ENCODE measurements at places on chromosomes 4 and X. TPM values are rescaled to one million over a fixed set of nuclear protein-coding genes. Genes with fewer than 3 reads are reported as not detected.

The UGT2A3 gene
- not detected for total RNA-seq

The RTL5 gene
- 0.25 TPM for total RNA-seq

The TSPAN7 gene
- not detected for total RNA-seq

The CENPI gene
- 20.7 TPM for total RNA-seq

The RNF128 gene
- total RNA-seq, result not detected

All from activated T-helper 2 cell treated with anti-CD3 and anti-CD28 coated beads, Interferon-gamma antibody, Interleukin-2, Interleukin-4, amounts not matched to agents 10 μg/mL and 5 μg/mL and 100 μg/mL, durations not matched to agents 14 hours and 24 hours and 36 hours (primary cell).